ENCODE measurements at places on chromosomes 2 and 18.

DNA sequence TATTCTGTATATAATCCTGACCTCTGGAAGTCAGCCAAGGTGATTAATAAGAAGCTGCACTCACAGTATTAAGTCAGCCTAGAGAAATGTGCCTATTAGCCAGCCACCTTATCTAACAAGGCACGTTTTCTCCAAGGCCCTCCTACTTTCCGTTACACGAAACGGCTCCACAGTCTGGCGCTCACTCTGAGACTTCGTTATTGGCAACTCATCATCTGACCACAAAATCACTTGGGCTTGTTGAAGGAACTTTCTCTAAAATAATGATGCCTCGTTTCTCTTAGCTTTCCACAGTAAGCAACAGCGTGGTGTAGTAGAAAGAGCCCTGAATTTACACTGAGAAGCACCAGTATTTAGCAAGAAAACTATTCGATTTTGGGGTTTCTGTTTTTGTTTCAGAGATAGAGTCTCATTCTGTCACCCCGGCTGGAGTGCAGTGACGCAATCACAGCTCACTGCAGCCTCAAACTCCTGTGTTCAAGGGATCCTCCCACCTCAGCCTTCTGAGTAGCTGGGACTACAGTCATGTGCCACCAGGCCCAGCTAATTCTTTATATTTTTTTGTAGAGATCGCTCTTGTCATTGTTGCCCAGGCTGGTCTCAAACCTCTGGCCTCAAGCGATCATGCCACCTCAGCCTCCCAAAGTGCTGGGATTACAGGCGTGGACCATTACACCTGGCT, 53.6 kb upstream of the SLC14A1 start:
- DNase-seq = no peak

GRCh38 chr2:51698021-51698420, 666.1 kb upstream of the NRXN1 start:
- DNase-seq = no peak

GRCh38 chr2:160279813-160280465, 79.9 kb upstream of the ITGB6 start:
- no peak for DNase-seq

GRCh38 chr2:10085668-10086059, 5.5 kb upstream of the CYS1 start:
- DNase-seq = no peak

DNA sequence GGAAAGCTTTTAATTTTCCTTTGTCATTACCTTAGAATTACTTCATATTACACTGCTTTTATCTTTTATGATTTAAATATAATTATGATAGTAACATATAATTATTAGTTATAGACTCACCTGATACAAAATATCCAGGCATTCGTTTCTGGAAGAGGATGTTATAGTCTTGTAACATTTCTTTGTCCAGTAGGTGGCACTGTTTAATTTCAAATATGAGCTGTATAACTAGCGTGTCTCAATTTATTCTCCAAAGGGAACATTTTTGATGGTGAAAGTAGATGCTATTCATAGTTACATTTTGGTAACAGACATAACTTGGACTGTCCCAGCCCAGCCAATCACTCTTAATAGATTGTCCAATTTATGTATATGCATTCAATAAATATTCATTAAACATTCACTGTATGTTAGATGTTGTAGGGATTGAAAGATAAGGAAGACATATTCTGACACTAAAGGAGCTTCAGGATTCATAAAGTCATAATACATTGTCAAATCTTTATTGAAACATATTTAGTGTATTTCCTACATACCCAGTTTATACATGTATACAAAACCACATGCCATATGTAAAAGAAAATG, 19.2 kb downstream of the DAW1 start:
- DNase-seq = peak; percentile 80

GRCh38 chr2:239830121-239831000, 194.8 kb downstream of the NDUFA10 start:
- DNase-seq = no peak

- no peak for DNase-seq
Measured at GRCh38 chr2:110800611-110801402, 68.4 kb downstream of the ACOXL start.

DNA sequence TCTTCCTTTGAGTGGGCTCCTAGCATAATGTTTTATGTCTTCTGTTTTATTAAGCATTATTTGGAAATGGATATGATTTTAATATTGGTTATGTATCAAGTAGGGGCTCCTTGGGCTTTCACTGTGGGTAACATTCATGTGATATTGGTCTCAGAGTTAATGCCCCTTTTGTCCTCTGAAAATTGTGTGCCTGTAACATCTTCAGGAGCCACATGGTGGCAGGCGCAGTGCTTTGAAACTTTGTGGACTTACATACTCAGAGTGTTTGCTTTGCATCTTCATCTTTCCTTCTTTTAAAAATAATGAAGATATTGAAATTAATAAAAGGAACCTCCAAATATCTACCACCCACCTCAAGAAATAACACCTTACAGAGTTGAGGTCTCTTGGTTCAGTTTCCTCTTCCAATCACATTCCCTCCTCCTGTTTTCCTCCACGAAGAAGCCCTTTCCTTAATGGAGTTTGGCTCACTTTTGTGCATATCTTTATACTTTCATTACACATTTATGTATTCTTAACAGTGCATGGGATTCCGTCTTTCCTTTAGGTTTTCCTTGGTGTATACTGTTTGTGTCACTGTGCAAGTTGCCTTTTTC, 73.5 kb downstream of the LIMS1 start:
- no peak for DNase-seq

DNA sequence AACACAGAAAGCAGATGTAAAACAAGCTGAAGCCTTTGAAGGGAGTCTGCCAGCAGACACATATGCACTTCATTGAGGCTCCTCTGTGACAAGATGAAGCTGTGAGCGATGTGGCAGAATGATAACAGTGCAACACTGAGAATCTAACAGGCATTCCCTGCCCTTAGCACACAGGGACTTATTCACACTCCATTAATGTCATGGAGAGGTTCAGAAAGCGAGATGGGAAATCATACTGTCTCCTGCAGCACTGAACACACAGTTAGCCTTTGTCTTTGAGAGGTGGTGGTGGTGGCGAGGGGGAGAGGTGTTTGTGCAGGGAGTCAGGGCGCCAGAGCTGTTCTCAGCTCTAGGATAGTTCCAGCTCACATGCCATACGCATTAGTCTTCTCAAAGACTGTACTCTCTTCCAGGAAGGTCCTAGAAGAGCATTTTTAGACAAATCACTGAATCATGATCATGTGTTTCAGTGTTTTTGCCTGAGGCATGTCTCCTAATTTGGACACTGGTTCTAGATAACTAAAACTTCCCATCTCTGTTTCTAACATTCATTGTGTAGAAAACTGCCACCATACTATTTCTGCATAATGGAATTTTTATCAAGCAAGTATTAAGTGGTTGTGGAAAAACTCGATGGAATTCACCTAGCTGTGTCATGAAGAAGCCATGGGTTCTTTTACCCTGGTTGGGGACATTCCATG, 93.5 kb upstream of the ITGB6 start:
- DNase-seq = no peak

DNA sequence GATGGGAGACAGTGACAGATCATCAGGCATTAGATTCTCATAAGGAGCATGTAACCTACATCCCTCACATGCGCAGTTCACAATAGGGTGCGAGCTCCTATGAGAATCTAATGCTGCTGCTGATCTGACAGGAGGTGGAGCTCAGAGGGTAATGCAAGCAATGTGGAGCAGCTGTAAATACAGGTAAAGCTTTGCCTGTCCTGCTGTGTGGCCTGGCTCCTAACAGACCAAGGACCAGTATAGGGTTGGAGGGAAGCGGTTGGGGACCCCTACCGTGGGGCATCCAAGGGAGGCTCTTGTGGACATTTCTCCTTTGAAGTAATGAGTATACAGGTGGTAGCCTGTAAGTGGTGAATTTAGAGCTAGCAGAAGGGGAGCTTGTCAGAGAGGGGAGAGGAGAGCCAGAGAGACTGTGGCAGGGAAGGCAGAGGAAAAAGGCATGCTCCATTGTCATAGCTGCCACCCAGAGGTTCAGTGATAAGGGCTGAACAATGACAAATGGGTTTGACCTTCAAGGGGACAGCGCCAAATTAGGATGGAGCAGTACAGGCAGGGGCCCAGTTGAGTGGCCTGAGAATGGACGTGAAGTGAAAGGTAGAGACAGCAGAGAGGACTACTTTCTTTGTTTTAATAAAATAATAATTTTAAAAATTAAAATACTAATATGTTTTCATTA, 15.2 kb upstream of the TMBIM1 start:
- no peak for DNase-seq

DNA sequence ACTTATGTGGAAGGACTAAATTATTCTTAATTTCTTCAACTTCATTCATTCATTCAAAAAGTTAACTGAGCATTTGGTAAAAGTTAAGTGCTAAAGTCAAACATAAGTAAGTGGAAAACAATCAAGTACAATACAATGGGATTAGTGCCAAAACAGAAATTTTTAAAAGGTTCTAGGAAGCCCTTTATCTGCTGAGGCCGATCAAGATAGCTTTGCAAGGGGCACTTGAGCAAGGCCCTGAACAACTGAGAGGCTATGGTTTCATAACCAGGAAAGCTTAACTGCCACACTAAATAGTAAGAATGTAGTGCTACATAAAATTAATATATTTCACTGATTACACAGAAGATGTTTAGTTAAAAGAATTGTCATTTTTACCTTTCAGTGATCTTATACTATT, 76.5 kb downstream of the NOL10 start:
- DNase-seq = no peak

DNA sequence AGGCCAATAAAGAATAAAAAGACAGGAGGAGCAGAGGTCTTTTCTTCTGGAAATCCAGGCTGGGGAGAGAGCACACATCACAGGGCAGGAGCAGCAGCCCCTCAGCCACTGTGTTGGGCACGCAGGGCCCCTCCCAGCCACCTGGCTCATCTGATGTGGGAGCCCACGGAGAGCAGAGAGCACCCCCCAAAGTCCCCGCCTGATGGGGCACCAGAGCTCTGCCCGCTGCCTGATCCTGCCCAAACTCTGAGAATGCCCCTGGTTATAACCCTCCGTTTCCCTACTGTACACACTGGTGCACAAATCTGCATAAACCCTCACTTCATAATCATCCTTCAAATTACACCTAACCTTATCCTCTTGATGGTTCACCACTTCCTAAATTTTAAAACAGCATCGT, 111.3 kb downstream of the HDAC4 start:
- DNase-seq = no peak

DNA sequence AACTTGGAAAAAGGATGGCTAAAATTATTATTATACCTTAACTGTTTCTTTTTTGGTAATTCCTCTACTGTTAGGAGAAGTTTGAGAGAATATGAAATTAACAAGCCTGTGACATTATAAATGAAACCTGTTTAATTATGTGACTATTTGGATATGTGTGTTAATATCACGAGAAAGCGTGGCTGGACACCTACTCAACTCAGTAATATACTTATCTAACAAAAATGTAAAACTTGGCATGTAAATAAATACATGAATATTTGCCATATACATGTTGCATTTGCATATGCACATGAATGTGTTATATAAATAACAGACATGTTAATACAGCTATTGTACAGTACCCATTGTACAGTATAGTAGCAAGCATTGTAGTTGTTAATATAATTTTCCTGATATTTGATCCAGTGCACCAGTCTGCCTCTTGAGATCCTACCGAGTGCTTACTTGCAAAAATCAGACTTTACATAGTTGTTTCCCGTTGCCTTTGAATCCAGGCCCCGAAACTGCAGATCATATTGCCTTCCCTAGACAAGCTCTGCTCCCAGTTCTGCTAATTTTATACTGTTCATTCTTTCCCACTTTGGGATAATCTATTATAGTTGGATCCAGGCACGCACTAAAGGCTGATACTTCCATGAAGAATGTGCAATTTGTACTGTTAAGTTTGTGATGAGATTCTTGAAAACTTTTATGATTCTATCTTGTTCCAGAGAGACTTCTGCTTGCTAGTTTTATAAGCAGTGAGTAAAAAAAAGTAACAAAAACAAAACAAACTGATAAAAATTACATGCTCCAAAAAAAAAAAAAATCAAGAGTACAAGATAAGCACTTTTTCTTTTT, 395.6 kb downstream of the ARHGAP15 start:
- no peak for DNase-seq

GRCh38 chr18:46156124-46156745, 52.0 kb downstream of the HAUS1 start:
- DNase-seq = no peak

- DNase-seq = no peak
Measured at GRCh38 chr2:180621941-180622918, 358.2 kb upstream of the UBE2E3 start.

DNA sequence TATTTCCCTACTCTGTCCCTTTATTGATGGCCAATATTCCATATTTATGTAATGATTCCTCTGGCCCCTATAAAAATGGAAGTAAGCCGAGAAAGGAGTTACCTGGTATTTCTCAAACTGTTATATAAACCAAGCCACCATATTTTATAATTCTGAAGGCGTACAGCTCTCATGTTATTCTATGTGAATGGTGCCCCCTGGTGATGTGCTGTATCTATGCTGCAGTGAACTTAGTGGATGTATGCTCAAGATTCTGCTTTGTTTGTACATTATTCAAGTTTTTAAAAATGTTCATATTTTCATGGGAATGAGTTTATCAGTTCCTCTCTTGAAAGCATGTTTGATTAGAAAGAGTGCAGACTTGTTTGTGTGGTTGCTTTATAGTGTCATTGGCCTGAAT, 194.5 kb upstream of the LRRTM1 start:
- DNase-seq = no peak

- no peak for DNase-seq
Measured at GRCh38 chr2:151730262-151730975, 3.9 kb downstream of the NEB start.

- DNase-seq = no peak
Measured at GRCh38 chr2:29848566-29849310, 72.6 kb downstream of the ALK start.

DNA sequence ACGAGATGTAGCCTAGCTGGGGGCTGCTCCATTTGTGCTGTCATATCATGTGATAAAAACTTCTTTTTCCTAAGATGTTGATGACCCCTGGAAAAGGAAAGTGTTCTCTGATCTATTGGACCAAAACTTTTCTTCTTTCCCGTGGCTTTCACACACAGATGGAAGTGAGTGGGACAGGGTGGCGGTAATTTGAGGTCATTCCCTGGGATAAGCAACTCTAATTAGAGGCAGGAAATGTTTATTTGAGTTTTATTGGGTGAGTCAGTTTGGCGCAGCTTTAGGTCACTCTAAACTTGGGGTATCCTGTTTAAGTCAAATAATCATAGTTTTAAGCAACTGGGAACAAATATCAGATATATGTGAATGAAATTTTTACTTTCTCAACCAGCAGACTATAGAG, 221.0 kb upstream of the EPAS1 start:
- DNase-seq = no peak

DNA sequence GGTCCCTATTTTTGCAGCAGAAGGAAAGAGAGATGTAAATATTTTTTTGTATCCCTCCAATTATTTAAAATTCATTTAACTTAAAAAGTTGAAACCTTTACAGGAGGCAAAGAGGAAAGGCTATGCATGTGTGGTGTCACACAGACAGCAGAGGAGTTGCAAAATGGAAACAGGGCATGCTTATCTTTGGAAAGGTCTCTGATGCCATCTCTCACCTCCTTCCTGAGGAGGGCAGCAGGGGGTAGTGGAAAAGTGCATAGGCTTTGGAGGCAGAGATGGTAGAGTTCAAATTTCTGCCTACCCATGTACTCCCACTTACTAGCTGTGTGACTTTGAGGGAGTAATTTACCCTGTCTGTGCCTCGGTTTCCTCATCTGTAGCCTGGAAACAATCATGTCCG, 99.6 kb upstream of the MCFD2 start:
- DNase-seq = no peak

- DNase-seq = no peak
Measured at GRCh38 chr2:196208915-196209314, 37.5 kb upstream of the STK17B start.
